ENCODE measurements at places on chromosomes 6 and 20.

DNA sequence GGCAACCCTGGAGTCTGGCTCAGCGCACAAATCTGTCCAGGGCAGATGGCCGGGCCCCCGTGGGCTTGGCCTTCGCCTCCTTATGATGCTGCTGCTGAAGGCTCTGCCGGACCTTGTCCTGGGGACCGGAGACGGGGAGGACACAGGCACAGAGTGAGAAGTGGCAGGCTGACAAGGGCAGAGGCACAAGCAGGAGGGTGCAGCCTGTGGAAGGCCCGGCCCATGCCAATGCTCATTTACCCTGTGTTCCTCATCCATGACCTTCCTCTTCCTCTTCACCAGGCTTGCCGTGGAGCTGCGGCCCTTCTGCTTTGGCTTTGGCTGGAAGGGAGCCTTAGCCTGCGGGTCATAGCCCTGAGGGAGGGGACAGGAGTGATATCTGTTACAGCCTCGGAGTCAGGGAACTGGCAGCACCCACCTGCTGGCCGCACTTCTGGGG lies 2.4 kb downstream of the B3GALT4 start:
- H3K4me3 ChIP-seq: no peak overlapping the region
- H3K4me1 ChIP-seq: peaks cover 32% of the 10 kb centered on the region
- peaks cover 23% of the 10 kb centered on the region for H3K36me3 ChIP-seq
- no peaks in the 10 kb centered on the region for H3K27me3 ChIP-seq

- no peaks in the 10 kb centered on the region for H3K27me3 ChIP-seq
- H3K4me1 ChIP-seq: peaks cover 13% of the 10 kb centered on the region
- no peaks in the 10 kb centered on the region for H3K36me3 ChIP-seq
- H3K27ac ChIP-seq: peak overlapping the region; percentile 50
- H3K4me3 ChIP-seq: no peak overlapping the region
- peak; percentile 11 for DNase-seq
Observed at GRCh38 chr20:19423097-19423899, 210.9 kb downstream of the SLC24A3 start.

DNA sequence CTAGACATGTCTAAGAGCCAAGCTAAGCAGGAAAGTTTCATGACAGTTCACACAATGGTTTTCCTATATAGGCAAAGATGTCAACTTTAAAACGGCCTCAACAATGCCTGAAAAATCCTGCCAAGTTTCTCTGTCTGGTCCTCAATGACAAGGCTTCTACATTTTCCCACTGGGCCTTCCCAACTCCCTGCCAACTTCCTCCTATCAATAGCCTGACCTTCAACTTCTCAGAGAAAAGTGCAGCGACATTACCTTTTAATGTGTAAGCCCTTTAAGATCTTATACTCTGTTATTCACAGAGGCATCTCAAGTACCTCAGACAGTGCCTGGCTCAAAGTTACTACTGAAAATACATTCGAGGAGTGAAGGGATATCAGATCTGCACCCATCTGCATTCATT lies 56.2 kb upstream of the BTBD3 start:
- no peak for DNase-seq
- no peaks in the 10 kb centered on the region for H3K27me3 ChIP-seq
- no peaks in the 10 kb centered on the region for H3K36me3 ChIP-seq
- no peak overlapping the region for H3K27ac ChIP-seq
- no peaks in the 10 kb centered on the region for H3K4me1 ChIP-seq
- no peak overlapping the region for H3K4me3 ChIP-seq

GRCh38 chr20:57920971-57921370 lies 211.2 kb upstream of the PMEPA1 start:
- H3K4me1 ChIP-seq: no peaks in the 10 kb centered on the region
- H3K27ac ChIP-seq: no peak overlapping the region
- DNase-seq: no peak
- H3K36me3 ChIP-seq: 0 out of 2 replicates have a peak, but pooled peaks cover under 1% of the 10 kb centered on the region
- H3K4me3 ChIP-seq: no peak overlapping the region

GRCh38 chr6:38095054-38095453 lies 275.5 kb downstream of the ZFAND3 start:
- H3K27me3 ChIP-seq: no peaks in the 10 kb centered on the region
- no peak overlapping the region for H3K4me3 ChIP-seq
- no peaks in the 10 kb centered on the region for H3K36me3 ChIP-seq
- no peak for DNase-seq
- peaks cover 11% of the 10 kb centered on the region for H3K4me1 ChIP-seq

DNA sequence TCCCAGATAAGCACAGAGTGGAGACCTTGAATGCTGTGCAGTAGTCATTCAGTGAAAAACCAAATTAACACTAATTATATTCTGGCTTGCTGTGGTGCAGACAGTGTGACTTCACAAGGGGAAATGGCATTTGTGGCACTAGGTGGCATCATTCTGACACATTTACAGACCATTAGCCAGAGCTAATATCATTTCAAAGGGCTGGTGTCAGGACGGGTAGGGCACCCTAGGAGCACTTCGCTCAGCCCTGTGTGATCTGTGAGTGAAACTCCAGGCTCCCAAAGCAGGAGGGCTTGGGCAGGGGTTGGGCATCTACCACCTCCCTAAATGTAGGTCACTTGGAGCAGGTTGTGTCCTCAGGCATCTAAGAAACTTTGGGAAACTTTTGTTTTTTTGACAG lies 555.8 kb downstream of the PKHD1 start:
- H3K27ac ChIP-seq: no peak overlapping the region
- no peaks in the 10 kb centered on the region for H3K36me3 ChIP-seq
- H3K27me3 ChIP-seq: no peaks in the 10 kb centered on the region
- no peak overlapping the region for H3K4me3 ChIP-seq
- H3K4me1 ChIP-seq: peaks cover 12% of the 10 kb centered on the region

DNA sequence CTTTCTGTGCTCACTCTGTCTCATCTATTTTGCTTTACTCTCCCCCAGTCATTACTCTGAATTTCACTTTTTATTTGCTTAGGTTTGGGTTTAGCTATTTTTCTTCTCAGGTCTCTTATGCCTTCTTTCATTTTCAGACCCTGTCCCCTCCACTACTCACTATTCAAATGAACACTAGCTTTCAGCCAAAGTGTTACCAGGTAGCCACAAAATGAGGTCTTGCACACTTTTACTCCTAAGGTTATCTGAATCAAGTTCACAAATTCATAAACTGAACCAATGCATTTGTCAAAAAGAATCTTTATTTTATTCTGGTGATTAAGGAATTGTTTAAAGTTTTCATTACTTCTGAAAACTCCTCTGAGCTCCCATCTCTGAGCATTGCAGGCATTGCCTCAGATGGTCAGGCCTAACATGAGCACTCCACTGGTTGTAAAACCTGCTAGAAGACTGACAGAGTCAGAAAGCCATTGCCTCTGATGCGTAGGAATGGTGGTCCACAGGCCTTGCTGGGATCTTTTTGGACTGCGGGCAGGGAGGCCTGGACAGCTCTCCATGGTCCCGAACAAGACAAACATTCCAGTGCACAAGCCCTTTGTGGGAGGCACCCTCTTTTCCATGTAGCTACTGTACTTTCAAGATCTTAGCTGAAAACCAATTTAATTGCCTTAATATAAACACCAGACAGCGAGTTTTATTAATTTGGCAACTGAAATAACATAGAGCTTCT lies 48.5 kb downstream of the FYN start:
- H3K4me3 ChIP-seq: no peak overlapping the region
- no peak for DNase-seq
- peaks cover 4% of the 10 kb centered on the region for H3K4me1 ChIP-seq
- H3K27me3 ChIP-seq: no peaks in the 10 kb centered on the region

- H3K27ac ChIP-seq: no peak overlapping the region
- H3K4me3 ChIP-seq: peak overlapping the region; percentile 76
- H3K27me3 ChIP-seq: peaks cover 45% of the 10 kb centered on the region
Observed at GRCh38 chr6:34154668-34155447, 9.0 kb upstream of the GRM4 start.

- no peak overlapping the region for H3K27ac ChIP-seq
- no peaks in the 10 kb centered on the region for H3K4me1 ChIP-seq
- no peak for DNase-seq
- H3K36me3 ChIP-seq: no peaks in the 10 kb centered on the region
- H3K4me3 ChIP-seq: no peak overlapping the region
- H3K27me3 ChIP-seq: 0 out of 2 replicates have a peak, but pooled peaks cover 4% of the 10 kb centered on the region
Observed at GRCh38 chr6:113824411-113824810, 32.7 kb upstream of the MARCKS start.

Data from GM23338 (cell line).